ENCODE measurements at places on chromosomes 5 and 9.

DNA sequence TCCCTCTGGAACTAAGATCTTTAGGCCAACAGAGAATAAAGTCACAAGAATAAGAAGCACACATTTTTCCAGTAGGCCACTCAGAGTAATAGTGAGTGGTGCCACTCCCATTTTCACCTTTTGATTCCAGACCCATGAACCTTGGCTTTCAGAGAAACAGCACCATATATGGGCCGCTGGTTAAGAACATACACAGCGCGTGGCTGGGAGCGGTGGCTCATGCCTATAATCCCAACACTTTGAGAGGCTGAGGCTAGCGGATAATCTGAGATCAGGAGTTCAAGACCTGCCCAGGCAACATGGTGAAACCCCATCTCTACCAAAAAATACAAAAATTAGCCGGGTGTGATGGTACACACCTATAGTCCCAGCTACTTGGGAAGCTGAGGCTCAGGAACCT is 15.6 kb upstream of the PTGES start:
- DNase-seq = no peak

DNA sequence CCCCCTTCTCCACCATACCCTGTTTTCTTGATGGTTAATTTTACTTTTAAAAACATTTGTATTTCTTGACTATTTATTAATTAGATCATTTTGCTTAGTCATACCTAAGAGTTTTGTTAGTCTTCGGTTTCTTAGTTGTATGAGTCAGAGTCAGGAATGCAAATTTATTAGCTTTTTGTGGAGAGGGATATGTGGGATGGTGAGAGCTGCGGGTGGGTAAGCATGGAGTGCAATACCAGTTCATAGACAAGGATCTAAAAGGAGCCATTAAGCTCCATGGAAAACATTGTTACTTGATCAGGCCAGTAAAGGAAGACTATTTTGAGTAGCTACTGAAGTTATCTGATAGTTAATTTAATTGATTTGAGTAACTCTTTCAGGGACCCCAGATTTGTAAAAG is 77.5 kb downstream of the ZSWIM6 start:
- DNase-seq = no peak

DNA sequence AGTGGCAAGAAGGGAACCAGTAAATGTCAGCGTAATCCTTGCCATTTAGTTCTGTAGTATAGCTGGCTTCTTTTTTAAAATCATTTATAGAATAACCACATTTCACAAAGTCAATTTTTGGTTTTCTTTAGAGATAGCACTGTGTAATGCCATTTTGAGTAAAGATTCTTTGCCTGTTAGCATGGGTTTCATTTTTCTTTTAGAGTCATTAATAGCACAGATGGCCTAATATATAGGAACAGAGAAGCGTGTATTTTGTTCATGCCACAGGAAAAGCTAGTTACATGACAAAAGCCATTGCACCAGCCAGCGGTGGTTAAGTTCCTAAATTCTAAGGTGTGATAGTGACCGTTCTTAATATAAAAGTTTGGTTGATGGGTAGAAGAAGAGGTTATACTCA is 1363.9 kb downstream of the MAT2B start:
- DNase-seq = no peak

DNA sequence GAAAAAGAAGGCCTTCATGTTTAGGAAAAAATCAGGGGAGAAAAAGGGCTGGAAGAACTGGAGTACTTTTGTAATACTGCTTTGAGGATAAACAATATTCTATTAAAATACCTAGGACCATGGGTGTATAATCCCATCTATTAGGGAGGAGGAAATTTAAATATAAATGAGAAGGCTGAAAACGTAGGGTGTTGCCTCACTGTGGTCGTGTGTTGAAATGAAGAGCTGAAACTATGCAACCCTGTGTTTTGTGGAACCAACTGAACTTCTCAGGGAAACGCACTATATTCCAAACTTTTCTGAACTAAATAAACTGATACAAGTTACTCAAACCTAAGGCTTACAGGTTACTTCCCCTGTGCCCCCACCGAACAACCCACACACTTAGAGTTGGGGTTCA is 4.5 kb upstream of the CNTLN start:
- no peak for DNase-seq

GRCh38 chr9:134663753-134664415 is 22.3 kb downstream of the COL5A1 start:
- no peak for DNase-seq

- DNase-seq = no peak
Measured at GRCh38 chr9:107896544-107896943, 407.0 kb upstream of the KLF4 start.

GRCh38 chr9:98808411-98808815 is 943 bp downstream of the GALNT12 start:
- no peak for DNase-seq

DNA sequence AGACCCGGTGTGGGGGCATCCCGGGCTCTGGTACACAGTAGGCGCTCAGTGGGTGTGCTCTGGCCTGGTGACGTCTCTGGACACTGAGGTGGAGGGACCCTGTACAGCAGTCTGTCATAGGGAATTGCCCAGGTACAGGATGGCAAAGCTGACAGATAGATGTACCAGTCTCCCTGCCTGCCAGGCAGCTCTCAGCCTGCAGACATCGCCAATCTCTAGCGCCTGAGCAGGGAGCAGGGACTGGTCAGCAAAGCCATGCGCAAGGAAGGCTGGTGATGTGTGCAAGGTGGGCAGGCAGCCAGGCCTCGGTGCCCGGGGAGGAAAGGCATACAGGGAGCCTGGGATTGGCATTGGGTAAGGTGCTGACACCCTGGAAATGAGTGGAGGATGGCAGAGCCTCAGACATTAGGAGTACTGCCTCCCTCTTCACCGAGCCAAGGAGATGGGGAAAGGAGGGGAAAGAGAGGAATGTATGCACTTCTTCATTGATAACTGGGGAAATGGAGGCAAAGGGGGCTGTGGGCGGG is 33.9 kb upstream of the BRD3 start:
- no peak for DNase-seq

GRCh38 chr5:78574131-78574673 is 74.4 kb downstream of the LHFPL2 start:
- no peak for DNase-seq

GRCh38 chr5:41878643-41879478 is 8.6 kb upstream of the OXCT1 start:
- no peak for DNase-seq

DNA sequence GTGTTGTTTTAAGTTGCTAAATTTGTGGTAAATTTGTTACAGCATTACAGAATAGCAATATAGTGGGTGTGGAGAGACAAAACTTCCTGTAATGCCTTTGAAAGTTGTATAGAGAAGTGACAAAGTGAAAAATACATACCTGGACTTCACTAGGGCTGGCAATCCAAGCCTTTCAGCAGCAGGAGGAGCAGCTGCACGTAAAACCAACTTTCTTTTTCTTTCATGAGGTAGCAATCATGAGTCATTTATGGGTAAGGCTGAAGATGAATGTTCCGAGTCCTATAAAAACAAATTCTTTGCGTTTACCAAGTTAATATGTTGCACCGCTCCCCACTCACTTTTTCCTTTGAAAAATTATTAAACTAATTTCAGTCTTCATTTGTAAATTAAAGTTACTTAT is 1138.2 kb downstream of the TAF11L14 start:
- DNase-seq = no peak

DNA sequence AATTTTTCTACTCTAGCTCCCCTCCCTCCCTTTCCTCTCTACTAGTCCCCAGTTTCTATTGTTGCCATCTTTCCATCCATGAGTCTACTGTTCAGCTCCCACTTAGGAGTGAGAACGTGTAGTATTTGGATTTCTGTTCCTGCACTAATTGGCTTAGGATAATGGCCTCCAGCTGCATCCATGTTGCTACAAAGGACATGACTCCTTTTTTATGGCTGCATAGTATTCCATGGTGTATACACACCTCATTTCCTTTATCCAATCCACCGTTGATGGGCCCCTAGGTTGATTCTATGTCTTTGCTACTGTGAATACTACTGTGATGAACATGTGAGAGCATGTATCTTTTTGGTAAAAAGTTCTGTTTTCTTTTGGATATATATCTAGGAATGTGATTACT is 138.9 kb upstream of the MSX2 start:
- DNase-seq = no peak

- DNase-seq = no peak
Measured at GRCh38 chr5:11261241-11261640, 500.2 kb upstream of the DAP start.

- no peak for DNase-seq
Measured at GRCh38 chr9:124454791-124455443, 4.7 kb downstream of the ADGRD2 start.

- DNase-seq = no peak
Measured at GRCh38 chr9:86830356-86830755, 117.0 kb downstream of the GAS1 start.

DNA sequence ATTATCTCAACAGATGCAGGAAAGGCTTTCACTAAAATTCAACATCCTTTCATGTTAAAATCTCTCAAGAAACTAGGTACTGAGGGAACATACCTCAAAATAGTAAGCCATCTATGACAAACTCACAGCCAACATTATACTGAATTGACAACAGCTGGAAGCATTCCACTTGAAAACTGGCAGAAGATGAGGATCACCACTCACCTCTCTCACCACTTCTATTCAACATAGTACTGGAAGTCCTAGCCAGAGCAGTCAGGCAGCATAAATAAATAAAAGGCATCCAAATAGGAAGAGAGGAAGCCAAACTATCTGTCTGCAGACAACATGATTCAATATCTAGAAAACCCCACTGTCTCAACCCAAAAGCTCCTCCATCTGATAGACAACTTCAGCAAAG is 203.6 kb upstream of the GRAMD2B start:
- no peak for DNase-seq

DNA sequence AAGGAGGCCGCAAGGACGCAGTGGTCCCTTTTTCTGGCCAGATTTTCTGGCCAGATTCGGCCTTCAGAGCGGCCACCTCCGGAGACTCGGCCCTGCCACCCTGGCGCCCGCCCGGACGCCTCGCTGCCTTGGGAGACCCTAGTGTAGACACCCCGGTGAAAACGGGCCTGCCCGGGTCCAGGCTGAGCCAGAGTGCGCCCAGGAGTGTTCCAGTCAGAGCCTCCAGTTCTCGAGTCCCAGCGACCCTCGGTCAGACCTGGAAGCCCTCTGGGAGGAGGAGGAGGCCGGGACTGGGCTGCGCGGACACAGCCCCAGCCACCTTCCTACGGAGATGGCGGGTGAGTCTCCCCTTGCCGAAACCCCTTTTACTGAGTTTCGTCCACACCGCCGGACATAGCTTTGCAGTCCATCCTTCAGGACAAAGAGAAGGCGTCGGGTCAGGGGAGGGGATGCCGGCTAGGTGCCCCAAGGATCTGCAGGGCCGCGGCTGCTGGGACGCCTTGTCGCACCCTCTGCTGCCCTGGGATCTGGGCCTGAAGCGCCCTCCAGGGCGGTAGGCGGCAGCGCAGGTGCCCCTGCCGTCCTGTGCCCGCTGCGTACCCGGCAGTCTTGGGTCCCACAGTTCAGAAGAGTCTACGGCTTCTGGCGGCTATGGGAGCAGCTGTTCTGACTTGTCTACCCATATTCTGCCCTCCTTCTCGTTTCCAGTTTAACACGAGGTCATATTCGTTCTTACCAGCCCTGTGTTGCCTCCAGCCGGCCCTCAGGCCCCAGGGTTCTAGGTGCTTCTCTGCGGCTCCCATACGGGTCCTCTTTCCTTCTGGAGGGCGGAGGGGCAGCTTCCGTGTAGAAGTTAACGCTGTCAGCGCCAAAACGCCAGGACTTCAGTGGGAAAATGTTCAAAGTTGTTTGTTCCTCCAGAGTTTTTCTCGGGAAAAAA is 1771.7 kb upstream of the CDH9 start:
- DNase-seq = no peak

DNA sequence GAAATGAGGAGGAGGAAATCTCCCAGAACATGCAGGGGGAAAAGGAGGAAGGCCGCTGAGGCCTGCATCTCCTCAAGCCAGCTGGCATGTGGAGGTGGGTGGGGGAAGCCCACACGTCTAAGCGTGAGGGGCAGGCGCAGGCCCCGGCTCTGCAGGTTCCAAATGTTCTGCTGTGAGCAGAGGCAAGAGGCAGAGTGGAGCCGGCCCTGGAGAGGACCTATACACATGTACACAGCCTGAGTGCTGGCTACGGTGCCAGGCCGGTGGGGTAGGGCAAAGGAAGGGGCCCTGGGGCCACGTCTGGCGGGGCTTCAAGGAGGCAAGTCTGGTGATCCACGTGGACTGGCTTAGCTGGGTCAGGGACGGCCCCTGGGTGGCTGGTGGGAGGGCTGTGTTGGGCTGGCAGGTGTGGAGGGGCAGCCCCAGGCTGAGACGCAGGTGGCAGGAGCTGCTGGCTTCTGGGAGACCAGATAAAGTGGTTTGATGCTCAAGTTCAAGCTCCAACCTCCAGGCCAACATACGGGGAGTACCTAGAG is 26.4 kb downstream of the LPCAT1 start:
- no peak for DNase-seq

GRCh38 chr9:127968042-127968441 is 12.7 kb downstream of the EEIG1 start:
- DNase-seq = no peak

- DNase-seq = no peak
Measured at GRCh38 chr5:175922192-175922885, 45.8 kb downstream of the THOC3 start.

GRCh38 chr9:89351584-89352300 is 33.4 kb downstream of the SECISBP2 start:
- no peak for DNase-seq

- DNase-seq = no peak
Measured at GRCh38 chr5:157915638-157916037, 56.7 kb upstream of the CLINT1 start.

GRCh38 chr5:83547161-83547560 is 75.6 kb downstream of the VCAN start:
- no peak for DNase-seq

GRCh38 chr5:108655750-108656450 is 91.8 kb upstream of the FER start:
- DNase-seq = no peak

GRCh38 chr5:125384071-125384470 is 637.6 kb upstream of the ZNF608 start:
- DNase-seq = no peak

- DNase-seq = no peak
Measured at GRCh38 chr5:109125755-109126429, 283.9 kb downstream of the PJA2 start.

DNA sequence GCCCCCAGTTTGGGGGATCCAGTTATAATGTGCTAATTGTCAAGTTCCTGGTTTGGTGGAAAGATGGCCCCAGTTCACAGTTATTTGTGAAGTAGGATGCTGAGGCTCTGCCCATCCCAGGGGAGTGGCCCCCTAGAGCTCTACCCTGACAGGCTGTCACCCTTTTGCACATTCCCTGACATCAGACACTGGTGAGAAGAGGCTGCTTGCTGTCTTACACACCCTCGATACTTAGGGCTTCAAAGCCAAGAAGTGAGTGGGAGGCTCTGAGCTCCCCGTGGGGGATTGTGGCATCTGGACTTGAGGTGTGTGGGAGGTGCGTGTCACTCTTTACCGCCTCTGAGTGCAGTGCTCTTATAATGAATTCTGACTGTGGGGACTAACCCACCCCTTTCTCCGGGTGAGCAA is 168.5 kb downstream of the DOCK2 start:
- no peak for DNase-seq

DNA sequence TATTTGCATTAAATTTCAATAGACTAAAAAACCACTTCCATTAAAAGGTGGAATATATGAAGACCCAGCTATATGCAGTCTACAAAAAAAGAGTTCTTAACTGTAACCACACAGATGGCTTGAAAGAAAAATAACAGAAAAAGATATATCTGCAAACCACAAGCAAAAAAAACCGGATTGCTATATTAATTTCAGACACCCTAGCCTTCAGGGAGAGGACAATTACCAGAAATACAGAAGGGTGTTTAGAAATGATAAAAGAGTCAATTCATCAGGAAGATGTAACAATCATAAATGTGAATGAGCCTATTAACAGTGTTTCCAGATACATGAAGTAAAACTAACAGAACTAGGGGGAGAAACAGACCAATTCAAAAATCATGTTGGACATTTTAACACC is 56.9 kb upstream of the SMIM23 start:
- no peak for DNase-seq
